ENCODE measurements at places on chromosomes 12 and 14. TPM values are rescaled to one million over a fixed set of nuclear protein-coding genes. Genes with fewer than 3 reads are reported as not detected.

The KRT79 gene
- not detected for total RNA-seq

The L2HGDH gene
- total RNA-seq: 5.0 TPM

- no peak for DNase-seq
Measured at GRCh38 chr12:15428632-15429031, 106.3 kb downstream of the PTPRO start.

DNA sequence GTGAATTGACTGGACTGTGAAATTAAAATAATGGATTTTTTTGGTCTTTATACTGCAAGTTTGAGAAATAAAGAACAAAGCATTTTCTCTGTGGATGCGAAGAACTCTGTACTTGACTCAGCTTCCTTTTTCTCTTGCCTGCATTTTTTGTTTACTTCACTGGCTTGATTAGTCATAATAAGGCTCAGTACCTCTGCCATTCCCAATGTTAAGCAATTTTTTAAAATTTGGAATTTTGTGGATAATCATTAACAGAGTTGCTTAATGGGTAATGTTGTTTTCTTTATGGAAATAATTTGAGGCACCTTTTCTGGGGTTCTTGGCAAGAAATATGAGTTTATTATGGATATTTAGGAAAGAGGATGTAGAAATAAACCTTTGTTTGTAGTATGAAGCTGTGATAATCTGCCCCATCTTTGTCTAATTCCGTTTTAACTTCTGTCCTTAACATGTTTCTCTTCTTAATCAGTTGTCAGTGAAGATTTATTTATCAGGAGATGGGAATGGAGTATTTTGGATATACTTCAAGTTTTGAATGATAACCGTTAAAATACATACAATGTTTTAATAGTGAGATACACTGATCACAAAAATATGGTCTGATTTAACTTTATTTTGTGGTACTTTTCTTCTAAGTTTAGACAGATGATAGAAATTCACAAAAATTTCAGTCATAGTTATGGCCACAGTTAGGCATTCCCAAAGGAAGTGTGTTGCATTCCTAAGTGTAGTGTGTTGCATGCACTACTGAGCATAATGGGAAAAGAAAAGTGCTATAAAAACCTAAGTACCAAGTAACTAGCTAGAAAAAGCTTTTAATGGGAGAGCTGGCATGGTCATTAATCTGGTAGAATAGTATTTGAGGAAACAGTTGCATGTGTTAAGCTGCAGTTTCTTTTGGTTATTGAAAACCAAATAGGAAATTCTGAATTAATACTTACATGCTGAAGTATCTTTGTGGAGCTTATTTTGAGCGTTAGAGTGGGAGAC lies 27.7 kb downstream of the WNK1 start:
- DNase-seq: peak; percentile 74

- DNase-seq: no peak
Measured at GRCh38 chr12:21678959-21679358, 21.3 kb upstream of the LDHB start.

Data from IMR-90 (cell line).